ENCODE measurements at places on chromosomes 12 and 14.
A peak's percentile ranks its signal among the peaks of the same experiment; 100 is the strongest.

GRCh38 chr12:55927588-55928502, at the start of gene PYM1:
Gene PYM1 (minus strand): TSS chr12:55927894. CDS start chr12:55927761, 133 bp downstream.
- peak; percentile 56 for DNase-seq

- no peak for DNase-seq
Measured at GRCh38 chr12:2064071-2064507, 11.3 kb downstream of the CACNA1C start.

- no peak for DNase-seq
Measured at GRCh38 chr12:104152685-104153241, 14.8 kb upstream of the NFYB start.

DNA sequence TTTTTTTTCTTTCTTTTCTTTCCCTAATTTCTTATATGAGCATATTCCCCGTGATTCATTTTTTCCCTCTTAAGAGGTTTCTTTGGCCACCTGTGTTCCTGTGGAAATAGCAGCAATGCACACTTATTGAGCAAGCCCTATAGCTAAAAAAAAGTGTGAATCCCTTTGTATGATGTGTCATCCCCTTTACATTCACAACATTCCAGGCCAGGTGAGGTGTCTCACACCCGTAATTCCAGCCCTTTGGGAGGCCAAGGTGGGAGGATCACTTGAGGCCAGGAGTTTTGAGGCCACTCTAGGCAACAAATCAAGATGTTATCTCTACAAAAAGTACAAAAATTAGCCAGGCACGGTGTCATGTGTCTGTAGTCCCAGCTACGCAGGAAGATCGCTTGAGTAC, 700.4 kb upstream of the TBX3 start:
- DNase-seq: no peak

DNA sequence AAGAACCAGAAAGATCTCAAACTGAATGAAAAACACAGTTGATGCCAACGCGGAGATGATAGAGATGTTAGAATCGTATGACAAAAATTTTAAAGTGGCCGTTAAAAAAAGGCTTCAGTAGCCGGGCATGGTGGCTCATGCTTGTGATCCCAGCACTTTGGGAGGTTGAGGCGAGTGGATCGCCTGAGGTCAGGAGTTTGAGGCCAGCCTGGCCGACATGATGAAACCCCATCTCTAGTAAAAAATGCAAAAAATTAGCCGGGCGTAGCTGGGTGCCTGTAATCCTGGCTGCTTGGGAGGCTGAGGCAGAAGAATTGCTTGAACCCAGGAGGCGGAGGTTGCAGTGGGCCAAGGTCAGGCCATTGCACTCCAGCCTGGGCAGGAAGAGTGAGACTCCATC, 5.4 kb upstream of the ACVRL1 start:
- no peak for DNase-seq

DNA sequence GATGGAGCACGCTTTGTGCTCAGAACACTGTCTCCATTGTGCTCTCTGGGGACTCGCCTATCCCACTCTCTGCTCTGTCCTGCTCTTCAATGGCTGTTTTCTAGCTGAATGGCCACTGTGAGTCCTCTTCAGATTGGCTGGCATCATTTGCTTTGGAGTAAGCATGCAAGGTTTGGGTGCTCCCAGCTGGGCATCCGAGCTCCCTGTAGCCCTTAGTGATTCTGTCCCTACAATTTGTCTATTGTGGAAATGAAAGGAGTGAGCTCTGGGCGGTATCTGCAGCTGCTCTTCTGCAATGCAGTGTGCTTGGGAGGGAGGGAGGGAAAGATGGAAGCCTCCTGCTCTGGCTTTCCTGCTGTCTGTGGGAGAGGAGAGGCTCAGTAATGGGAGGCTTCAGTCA, 84.8 kb downstream of the SMOC1 start:
- DNase-seq: no peak

- peak; percentile 47 for DNase-seq
Measured at GRCh38 chr12:1796515-1797010, 23.8 kb upstream of the LRTM2 start.

DNA sequence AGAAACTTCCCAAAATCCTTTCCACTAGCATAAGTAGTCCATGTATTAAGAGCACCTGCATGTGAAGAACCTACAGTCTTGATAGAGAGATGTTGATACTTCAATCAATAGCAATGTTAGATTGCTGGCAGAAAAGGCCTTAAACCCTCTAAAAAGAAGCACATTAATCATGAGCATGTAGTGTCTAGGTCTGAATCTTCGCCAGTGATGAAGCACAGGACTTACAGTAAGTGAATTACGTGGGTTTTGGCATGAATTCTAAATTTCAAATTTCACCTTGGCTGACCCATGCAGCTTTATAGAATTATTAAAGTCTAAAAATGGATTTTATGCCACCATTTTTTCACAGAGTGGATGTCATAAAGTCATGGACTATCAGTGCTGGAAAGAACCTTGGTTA, 791.6 kb upstream of the NOVA1 start:
- no peak for DNase-seq

DNA sequence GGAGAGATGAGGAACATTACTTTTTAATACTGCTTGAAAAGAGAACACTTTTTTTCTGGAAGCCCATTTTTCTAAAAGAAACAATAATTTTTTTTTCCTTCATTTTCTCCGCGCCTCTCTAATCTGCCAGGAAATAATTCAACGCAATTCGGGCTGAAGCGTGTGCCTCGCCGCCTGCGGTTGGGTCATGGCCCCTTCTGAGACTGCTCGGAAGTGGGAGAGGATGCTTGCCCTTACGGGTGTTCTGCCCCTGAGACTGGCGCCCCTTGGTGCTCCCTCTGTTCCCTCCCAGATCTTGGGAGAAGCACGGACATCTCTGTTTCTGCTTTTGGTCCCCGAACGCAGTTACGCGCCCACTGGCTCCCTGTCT, 332 bp upstream of the TBC1D30 start:
- DNase-seq: no peak

- DNase-seq: no peak
Measured at GRCh38 chr12:99695050-99695449, 47.5 kb downstream of the GARIN6 start.

DNA sequence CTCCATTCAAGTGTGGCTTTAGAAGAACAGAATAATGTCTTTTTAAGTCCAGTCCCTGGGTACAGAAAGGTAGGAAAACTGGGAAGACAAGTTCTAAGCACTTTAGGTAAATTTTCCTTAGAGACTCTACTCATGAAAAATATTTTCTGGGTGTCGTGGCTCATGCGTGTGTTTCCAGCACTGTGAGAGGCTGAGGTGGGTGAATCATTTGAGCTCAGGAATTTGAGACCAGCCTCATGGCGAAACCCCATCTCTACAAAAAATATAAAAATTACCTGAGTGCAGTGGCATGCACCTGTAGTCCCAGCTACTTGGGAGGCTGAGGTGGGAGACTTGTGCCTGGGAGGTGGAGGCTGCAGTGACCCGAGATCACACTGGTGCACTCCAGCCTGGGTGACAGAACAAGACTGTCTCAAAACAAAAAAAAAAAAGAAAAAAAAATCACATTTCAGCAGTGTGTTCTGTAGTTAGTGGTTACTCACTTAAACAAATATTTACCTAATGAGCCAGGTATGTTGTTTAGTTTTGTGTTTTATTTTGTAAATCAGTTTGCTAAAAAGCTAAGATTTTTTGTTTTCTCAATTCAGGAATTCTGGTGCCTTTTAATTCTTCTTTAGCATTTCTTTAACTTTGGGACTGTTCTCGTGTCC, 52.3 kb upstream of the RD3L start:
- DNase-seq: no peak

DNA sequence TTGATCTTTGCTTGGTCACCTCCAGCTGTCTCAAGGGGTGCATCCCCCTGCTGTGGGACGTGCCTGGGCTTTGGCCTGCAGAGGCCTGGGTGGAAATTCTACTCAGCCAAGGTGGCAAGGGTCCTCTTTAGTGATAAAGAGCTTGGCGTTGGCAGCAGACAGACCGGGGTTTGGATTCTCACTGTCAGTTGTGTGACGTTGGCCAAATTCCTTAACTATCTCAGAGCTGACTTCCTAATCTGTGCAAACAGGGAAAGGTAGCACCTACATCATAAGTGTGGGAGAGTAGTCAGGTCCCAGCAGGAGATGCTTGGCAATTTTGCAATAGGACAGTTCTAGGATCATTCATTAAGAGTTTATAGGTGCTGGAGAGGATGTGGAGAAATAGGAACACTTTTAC, 154.3 kb upstream of the GSC start:
- no peak for DNase-seq

DNA sequence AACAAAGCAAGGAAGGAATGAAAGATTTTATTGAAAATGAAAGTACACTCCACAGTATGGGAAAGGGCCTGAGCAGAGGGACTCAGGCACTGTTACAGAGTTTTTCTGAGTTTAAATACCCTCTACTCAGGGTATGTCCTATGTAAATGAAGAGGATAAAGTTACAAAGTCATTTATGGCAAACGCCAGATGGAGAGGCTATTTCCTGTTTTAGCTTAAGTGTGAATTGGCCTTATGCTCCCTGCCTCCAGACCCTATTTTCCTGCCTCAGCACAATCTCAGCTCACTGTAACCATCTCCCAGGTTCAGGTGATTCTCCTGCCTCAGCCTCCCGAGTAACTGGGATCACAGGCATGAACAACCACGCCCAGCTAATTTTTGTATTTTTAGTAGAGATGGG, 6.8 kb upstream of the PHC1 start:
- DNase-seq: no peak

GRCh38 chr12:123278101-123278627, 6.5 kb upstream of the CDK2AP1 start:
- no peak for DNase-seq

GRCh38 chr12:70069221-70070105, 173.8 kb upstream of the CNOT2 start:
- no peak for DNase-seq

- DNase-seq: no peak
Measured at GRCh38 chr14:20789230-20789813, 8.3 kb downstream of the RNASE6 start.

- no peak for DNase-seq
Measured at GRCh38 chr12:86719381-86719780, 463.2 kb upstream of the MGAT4C start.

- DNase-seq: no peak
Measured at GRCh38 chr12:85653731-85654455, 182.3 kb downstream of the RASSF9 start.
